ENCODE measurements at places on chromosomes 7 and 10.

DNA sequence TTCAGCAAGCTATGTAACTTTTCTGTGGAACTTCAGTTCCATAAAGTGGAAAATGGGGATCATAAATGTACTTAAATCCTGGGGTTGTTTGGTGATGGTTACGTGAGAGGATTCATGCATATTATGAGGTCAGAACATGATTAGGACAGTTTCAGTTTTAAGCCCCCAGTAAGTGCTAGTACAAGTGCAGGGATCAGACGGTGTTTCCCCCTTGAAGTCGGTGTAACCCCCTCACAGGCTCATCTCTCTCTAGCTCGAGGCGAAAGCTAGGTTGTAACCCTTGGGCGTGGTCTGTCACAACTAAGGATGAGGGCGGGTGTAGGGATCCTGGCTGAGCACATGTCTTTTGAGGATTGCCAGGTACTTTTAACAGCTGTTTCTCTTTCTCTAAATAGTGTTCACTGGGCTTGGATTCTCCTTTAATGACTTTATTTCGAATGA, 84.7 kb downstream of the SPAG6 start:
- DNase-seq, result no peak

DNA sequence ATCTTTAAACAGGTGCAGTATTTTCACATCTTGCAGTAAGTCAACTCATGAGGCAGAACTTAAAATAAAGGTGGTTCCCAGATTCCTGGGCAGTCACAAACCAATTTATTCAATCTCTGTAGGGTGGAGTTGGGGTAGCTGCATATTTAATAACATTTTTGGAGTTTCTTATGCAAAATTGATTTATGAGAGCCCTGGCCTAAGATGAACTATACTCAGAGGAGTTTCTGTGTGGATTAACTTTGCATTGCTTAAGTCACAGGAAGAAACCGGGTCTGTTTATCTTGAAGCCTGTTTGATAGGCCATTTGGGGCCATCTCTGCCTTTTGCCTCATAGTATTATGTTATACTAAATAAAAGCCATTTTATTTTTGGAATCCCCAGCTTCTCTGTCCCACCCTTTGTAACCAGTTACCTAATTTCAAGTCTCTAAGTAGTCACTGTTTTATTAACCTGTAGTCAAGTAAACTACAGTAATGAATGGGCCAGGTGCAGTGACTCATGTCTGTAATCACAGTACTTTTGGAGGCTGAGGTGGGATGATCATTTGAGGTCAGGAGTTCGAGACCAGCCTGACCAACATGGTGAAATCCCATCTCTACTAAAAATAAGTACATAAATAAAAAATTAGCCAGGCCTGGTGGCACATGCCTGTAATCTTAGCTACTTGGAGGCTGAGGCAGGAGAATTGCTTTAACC, 104.4 kb upstream of the FAM3C start:
- no peak for DNase-seq

DNA sequence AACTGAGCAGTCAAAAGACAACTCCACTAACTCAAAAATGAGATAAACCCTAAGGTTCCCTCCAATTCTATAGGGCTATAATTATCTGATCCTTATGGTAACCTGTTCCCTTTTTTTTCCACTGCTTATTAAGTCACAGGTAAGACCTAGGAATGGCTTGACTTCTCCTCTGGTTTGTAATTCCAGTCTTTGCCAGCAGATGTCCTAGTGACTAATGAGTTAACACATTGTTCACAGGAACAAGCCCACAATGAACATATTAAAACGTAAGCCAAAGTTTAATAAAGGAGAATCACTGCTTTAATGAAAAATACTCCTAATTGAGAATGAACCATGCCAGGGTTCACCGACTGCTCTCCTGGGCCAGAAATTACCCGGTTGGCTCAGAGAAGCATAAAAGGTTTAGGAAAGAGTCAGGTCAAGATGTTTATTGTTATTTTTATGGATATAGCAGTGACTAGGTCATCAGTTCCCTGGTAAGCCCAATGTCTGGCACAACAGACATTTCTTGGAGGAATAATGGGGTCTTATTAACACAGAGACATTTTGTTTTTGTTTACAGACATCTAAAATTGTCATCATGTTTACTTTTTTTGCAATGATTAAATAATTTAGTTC, 120.1 kb downstream of the ELAPOR2 start:
- no peak for DNase-seq

GRCh38 chr7:56105508-56105907, 768 bp downstream of the CHCHD2 start:
- no peak for DNase-seq

GRCh38 chr10:25017154-25017590, 760 bp downstream of the THNSL1 start:
- DNase-seq, result no peak

DNA sequence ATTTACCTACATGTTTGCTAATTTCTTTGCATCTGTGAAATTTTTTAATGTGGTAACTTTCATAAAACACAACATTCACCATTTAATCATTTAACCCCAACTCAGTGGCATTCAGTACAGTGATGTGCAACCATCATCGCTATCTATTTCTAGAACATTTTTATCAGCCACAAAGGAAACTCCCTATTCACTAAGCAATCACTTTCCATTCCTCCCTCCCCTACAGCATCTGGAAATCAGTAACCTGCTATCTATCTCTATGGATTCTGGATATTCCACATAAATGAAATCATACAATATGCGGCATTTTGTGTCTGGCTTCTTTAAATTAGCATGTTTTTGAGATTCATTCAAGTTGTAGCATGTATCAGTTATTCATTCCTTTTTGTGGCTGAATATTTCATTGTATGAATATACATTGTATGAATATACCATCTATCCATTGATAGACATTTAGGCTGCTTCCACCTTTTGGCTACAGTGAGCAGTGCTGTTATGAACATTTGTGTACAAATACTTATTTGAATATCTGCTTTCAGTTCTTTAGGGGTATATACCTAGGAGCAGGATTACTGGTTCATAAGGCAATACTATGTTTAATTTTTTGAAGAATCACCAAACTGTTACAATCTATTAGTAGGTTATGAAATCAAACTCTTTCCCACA, 19.4 kb upstream of the BPGM start:
- DNase-seq, result no peak
